ENCODE measurements at places on chromosomes 4 and X. TPM values are rescaled to one million over a fixed set of nuclear protein-coding genes. Genes with fewer than 3 reads are reported as not detected.
A peak's percentile ranks its signal among the peaks of the same experiment; 100 is the strongest.

DNA sequence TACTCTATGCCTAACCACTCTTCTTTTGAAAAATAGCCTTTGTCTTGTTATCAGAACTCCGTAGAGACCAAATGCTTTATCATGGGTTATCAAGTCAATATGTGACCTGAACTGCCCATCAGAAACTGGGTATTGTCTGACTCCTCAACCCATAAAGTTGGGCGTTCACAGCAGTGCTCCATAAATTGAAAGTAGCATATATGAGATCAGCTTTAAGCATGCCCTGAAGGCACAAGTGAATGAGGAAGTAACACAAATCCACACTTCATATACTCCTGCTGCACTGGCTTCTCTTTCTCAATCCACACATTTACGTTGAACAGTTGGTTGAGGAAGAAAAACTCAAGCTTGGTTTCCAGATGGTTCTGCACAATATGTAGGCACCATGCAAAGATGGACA, 1106.0 kb downstream of the STIM2 start:
- no peak for DNase-seq

Gene MAGEA9B
- total RNA-seq = not detected

Gene ADD1
- 223 TPM for total RNA-seq

GRCh38 chr4:165627548-165627947, 245.5 kb upstream of the TLL1 start:
- no peak for DNase-seq

DNA sequence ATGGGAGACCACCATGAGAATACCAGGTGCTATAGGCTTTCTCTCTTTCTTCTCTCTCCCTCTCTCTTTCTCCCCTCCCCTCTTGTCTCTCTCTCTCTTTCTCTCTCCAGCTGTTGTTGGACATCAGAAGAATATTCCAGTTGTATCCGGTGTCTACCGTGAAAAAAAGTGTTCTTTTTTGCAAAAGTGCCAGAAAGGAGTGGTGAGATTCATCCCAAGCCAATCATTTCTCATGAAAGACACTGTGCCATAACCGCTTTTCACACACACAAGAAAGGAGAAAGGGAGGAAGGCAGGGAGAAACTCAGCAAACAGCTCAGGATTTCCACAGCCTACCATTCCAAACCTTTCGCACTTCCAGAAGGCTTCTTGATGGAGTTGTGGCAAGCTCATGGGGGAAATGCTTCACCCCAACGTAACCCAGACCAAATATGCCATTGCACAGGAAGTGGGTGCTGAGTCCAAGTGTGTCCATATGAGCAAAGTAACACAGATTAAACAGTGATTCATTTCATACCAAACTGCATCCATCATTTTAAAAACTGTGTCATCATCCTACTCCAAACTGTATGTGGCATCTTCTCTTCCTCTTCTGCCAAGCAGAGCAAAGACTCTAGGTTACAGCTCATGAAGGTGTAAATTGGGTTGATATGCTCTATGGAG, 224.0 kb downstream of the APBB2 start:
- DNase-seq = no peak

Gene GLRA2
- total RNA-seq = 0.49 TPM

DNA sequence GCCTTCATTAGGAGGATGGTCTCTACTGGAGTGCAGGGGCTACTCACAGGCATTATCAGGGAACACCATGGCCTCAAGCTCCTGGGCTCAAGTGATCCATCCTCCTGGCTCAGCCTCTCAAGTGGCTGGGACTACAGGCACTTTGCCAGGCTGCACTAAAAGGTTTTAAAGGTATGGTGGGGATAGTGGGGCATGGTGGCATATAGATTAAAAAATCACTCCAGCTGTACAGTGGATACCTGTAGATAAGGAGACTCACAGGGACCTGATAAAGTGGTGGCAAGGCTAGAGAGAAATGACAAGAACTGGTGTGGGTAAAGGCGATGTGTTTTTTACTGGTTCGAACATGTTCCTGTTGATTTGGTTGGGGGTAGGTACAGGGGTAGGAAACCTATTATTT, 5.9 kb downstream of the ZAR1 start:
- no peak for DNase-seq

Gene PABPC4L
- 0.32 TPM for total RNA-seq

DNA sequence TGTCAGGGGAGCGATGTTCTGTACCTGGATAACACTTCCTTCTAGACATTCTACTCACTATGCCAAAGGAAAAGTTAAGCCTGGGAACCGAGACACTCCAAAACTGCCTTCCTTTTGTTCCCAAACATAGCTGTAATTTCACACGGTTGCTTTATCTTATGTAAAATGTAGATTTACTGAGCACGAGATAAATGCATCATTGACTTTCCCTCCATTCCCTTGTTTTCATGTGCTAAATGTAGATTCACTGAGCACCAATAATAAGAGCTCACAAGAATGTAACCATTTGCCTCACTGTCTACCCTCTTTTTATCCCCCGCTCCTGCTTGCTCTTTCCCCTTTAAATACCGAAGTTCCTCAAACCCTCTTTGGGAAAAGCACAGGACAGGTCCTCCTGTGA, 10.7 kb upstream of the PPEF2 start:
- DNase-seq = no peak

DNA sequence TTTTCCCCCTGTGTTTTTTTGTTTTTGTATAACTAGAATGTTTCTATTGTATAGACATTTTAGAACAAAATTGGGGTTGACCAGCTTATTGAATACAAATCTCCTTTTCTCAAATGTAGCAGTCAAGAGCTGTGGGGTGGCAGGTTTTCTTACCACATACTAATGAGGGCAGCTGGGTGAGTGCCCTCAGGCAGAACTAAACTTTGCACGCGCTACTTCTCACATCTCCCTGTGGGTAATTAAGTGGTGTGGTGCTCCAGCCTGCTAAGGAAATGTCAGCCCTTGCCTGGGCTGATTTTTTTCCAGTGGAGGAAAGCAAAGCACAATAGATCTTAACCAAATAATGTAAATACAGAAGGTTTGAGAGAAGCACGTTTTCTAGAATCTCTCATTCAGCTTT, 717.6 kb upstream of the TENM3 start:
- DNase-seq = no peak

Gene SMIM43
- total RNA-seq = not detected

- DNase-seq = no peak
Observed at GRCh38 chrX:97474933-97475332, 591.2 kb downstream of the RPA4 start.

GRCh38 chr4:144504883-144505282, 141.1 kb upstream of the HHIP start:
- DNase-seq = no peak

- DNase-seq = no peak
Observed at GRCh38 chrX:128754130-128754529, 701.9 kb upstream of the ACTRT1 start.

GRCh38 chr4:38948551-38948950, 80.9 kb downstream of the FAM114A1 start:
- DNase-seq = no peak

Gene ARHGAP36
- not detected for total RNA-seq

- DNase-seq = no peak
Observed at GRCh38 chrX:115503099-115503498, 57.9 kb upstream of the PLS3 start.

- no peak for DNase-seq
Observed at GRCh38 chr4:16707874-16708273, 190.6 kb downstream of the LDB2 start.

Gene CT83
- not detected for total RNA-seq

GRCh38 chr4:98625399-98625798, 33.0 kb downstream of the TSPAN5 start:
- no peak for DNase-seq

GRCh38 chr4:110510955-110511544, 35.1 kb downstream of the ENPEP start:
- no peak for DNase-seq

DNA sequence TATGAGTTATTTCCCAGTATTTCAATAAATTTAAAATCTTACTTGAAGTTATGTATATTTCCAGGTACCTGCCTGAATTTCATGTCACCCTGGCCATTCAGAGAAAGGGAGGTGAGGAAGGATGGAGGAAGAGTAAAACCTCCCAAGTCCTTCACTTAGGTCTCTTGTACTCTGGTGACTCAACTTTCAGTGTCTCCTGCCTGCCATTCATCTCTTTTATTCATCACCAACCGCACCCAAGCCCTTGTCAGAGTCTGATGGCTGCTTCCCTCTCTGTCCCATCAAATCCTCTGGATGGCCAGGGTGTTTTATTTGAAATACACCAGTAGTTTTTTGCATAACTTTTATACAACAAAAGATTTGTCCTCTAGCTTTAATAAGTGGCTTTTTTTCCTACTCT, 17.8 kb downstream of the TMPRSS11E start:
- no peak for DNase-seq

Gene ZCCHC13
- not detected for total RNA-seq

Gene PF4V1
- not detected for total RNA-seq

Gene IL21
- not detected for total RNA-seq

DNA sequence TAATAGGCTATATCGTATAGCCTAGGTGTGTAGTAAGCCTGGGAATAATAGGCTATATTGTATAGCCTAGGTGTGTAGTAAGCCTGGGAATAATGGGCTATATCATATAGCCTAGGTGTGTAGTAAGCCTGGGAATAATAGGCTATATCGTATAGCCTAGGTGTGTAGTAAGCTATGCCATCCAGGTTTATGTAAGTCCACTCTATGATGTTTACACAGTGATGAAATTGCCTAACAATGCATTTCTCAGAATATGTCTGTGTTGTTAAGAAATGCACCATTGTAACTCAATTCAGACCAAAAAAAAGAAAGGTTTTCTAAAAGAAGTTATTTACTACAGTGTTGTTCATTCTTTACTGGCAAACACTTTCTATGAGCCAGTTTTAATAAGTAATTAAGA, 1387.2 kb downstream of the STIM2 start:
- no peak for DNase-seq

DNA sequence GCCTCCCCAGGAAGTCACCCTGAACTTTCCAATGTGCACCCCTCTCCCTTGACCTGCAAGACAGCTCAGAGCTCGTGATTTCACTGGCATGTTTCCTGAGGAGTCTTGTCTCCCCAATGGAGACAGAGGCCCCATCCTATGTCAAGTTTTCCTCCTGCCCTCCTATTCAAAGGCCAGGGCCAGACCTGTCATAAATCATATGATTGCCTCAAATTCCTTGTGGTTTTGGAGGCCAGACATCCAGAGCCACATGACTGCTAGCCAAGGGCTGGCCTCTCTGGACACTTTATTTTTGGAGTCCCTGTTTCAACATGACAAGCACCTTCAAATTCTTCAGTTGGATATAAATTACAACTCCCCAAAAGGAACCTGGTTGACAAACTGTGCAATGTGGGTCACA, 76.0 kb upstream of the TFDP3 start:
- DNase-seq = no peak

- peak; percentile 26 for DNase-seq
Observed at GRCh38 chr4:105088110-105088879, 58.4 kb upstream of the TET2 start.

- DNase-seq = no peak
Observed at GRCh38 chr4:177573507-177573906, 131.3 kb upstream of the AGA start.

Gene PLS3
- 33.0 TPM for total RNA-seq

- DNase-seq = no peak
Observed at GRCh38 chrX:44082829-44083228, 109.6 kb upstream of the NDP start.

GRCh38 chrX:38817004-38817703, 15.9 kb downstream of the MID1IP1 start:
- DNase-seq = peak; percentile 67

- no peak for DNase-seq
Observed at GRCh38 chr4:70969076-70969475, 24.4 kb upstream of the DCK start.

Gene BST1
- total RNA-seq = 9.2 TPM

GRCh38 chr4:165866019-165866650, 6.9 kb upstream of the TLL1 start:
- no peak for DNase-seq

Gene STATH
- not detected for total RNA-seq

- no peak for DNase-seq
Observed at GRCh38 chrX:10433296-10433965, 187.0 kb downstream of the MID1 start.

- no peak for DNase-seq
Observed at GRCh38 chr4:73450398-73451004, 14.5 kb downstream of the AFP start.

Gene LDB2
- 3.2 TPM for total RNA-seq

DNA sequence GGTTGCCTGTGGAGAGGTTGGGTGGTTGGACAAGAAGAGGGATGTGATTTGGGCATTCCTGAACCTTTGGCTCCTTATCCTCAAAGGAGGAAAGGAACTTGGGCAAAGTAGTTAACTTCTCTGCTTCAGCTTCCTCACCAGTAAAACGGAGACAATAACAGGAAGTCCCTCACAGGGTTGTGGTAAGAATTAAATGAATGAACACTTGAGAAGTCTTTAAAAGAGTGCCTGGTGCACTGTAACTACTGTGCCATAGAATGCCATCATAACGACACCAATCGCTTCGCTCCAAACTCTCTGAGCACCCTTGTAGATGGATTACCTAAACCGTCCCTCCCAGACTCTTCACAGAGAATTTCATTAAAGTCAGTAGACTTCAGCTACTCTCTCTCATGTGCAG, 10.5 kb downstream of the ZCCHC18 start:
- DNase-seq = no peak

GRCh38 chr4:113952452-113953029, 26.9 kb downstream of the ARSJ start:
- peak; percentile 55 for DNase-seq

Gene ETDB
- total RNA-seq = not detected

GRCh38 chrX:152537373-152537772, 86.3 kb upstream of the GABRA3 start:
- DNase-seq = no peak

Gene ARHGAP24
- total RNA-seq = 4.2 TPM

DNA sequence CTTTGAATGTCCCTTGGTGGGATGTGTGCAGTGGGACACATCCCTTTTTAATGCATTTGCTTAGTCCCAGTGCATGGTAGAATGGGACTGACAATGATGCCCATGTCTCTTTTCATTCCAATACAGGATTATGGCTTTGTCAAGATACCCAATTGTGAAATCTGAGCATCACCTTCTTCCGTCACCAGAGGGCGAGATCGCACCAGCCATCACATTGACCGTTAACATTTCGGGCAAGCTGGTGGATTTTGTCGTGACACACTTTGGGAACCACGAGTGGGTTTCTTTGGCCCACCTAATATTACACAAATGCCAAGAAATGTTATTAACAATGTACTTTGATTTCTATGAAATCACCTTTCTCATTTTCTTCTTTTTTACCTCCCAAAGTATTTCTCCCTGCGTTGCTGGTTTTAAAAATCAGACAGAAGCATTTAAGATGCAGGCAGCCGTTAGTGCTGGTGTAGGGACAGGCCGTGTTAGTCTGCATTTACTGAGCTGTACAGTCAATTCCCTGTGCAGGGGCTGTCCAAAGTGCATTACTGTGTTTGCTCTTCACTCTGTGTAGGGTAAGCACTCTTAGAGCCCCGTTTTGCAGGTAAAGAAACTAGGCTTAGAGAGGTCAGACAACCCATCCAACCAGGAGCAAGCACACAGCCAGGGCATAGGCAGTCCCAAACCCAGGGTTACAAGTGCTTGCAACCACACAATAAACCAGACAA, 46.5 kb downstream of the CWH43 start:
- peak; percentile 21 for DNase-seq

Data from colonic mucosa (tissue), 4 donors.